Activated CD4-positive, alpha-beta T cell treated with anti-CD3 and anti-CD28 coated beads, Interleukin-2, Interleukin-4, amounts not matched to agents 100 ng/mL and 50 ng/mL, durations not matched to agents 16 hours and 8 hours (primary cell): ENCODE measurements at places on chromosomes 16 and 17.

DNA sequence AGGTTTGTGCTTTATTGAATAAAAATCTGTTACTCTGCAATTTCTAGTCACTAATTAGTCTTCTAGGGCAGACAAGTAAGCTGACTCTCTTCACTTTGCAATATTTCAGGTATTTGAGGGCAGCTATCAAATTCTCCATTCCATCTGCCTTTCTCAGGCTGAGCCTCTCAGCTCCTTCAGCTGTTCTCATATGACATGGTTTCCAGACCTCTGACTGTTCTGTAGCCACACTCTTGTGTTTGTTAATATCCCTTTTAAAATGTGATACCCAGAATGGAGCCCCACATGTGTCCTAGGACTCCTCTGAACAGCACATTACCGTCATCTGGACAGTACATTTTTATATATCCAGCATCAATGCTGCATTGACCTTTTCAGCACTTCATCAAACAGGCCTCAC, 46.1 kb upstream of the MTMR4 start:
- no peak for DNase-seq

GRCh38 chr17:6380915-6381438, 53.9 kb downstream of the AIPL1 start:
- no peak for DNase-seq

DNA sequence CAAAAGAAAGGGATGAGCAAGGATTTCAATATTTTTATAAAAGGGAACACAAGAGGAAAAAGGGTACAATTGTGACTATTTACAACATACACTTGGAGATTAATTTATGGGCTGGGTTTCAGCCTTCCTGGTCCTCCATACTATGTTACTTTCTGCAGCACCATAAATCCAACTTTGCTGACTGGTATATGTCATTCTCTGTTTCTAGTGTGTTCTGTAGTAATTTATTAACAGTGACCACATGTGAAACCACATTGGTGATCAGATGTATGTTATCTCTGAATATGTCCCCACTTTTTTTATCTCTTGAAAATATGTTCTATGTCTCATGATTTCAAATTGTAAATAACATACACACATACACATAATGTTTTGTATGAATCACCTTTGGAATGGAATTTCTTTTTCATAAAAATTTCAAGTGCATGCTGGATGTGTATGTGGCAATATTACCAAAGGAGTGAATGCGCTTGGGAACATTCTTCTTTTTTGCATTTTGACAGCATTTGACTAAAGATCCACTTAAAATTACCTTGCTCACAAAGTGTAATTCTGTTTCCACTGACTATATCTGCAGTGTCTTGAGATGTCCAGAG, 2.9 kb upstream of the LYRM9 start:
- DNase-seq = no peak

GRCh38 chr17:9875441-9875840, 29.6 kb downstream of the RCVRN start:
- DNase-seq = no peak

DNA sequence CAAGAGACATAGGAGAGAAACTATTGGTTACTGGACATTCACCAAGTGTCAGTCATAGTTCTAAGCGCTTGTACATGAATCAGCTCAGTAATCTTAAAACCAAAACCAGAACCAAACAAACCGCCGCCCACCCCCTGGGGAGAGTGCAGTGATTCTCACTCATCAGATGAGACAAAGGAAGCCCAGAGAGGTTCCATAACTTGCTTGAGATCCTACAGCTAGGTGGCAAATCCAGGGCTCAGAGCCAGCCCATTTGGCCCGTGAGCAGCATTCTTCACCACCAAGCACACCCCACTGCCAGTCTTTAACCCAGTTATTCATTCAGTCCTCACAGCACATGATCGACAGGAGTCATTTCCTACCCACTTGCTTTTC, 37.2 kb upstream of the RGS9 start:
- DNase-seq = peak; percentile 88

- no peak for DNase-seq
These were observed 341.9 kb upstream of the CDH11 start for GRCh38 chr16:65463652-65464260.

DNA sequence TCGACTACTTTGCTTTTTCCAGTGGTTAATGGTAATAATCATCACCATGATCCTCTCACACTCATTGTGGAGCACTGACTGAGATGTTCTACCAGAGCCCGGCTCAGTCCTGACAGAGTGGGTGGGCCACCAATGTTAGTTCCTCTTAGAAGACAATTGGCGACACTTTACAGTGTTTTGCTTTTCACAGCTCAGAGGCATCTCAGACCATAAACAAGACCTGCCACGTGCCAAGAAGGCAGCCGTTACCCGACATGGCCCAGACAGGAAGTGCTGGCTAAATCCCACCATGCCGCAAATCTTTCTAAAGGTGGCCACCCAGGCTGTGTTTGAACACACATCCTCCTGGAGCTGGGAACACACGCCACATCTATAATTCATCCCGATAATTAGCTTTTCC, 103.7 kb downstream of the XYLT1 start:
- DNase-seq = no peak

DNA sequence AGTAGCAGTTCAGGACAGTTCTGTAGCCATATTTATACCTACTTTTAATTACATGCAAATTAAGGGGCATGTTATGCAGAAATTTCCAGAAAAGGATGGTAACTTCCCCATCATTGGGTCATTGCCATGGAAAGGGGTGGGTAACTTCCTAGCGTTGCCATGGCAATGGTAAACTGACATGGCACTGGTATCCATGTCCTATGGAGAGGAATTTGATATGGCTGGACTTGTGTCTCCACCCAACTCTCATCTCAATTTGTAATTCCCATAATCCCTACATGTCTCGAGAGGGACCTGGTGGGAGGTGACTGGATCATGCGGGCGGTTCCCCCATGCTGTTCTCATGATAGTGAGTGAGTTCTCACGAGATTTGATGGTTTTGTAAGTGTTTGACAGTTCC, 35.6 kb upstream of the CACNG4 start:
- DNase-seq = no peak

DNA sequence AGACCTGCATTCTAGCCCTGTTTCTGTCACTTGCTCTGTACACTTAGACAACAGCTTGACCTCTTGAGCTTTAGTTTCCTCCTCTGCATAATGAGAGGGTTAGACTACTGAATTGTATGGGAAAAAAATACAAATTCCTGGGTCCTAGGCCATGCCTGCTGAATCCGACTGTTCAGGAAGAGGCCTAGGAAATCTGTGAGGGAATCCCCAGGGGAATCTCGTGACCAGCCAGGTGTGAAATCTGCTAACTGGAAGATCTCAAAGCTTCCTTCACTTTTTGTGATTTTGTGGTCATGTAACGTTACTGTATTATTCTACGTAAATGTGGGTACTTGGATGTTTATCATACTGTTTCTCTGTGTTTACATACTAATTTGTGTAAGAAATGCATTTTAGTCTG, 58.2 kb downstream of the CYLD start:
- DNase-seq = no peak

- no peak for DNase-seq
These were observed 18.4 kb downstream of the GOSR1 start for GRCh38 chr17:30495586-30495985.

DNA sequence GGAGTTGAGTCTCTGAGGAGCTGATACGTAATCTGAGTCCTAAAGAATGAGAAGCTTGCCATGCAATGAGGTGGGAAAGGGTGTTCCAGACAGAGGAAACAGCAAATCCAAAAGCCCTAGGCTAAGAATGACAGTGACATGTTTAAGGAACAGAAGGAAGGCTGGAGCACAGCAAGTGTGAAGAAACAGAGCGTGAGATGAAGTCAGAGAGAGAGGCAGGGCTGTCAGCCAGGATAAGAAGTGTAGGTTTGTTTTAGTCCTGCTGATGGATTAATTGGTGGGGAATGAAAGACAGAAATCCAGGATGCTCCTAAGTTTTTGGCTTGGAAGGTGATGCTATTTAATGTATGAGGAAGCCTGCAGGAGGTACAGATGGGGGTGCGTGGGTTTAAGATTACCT, 14.5 kb downstream of the MMP28 start:
- no peak for DNase-seq

DNA sequence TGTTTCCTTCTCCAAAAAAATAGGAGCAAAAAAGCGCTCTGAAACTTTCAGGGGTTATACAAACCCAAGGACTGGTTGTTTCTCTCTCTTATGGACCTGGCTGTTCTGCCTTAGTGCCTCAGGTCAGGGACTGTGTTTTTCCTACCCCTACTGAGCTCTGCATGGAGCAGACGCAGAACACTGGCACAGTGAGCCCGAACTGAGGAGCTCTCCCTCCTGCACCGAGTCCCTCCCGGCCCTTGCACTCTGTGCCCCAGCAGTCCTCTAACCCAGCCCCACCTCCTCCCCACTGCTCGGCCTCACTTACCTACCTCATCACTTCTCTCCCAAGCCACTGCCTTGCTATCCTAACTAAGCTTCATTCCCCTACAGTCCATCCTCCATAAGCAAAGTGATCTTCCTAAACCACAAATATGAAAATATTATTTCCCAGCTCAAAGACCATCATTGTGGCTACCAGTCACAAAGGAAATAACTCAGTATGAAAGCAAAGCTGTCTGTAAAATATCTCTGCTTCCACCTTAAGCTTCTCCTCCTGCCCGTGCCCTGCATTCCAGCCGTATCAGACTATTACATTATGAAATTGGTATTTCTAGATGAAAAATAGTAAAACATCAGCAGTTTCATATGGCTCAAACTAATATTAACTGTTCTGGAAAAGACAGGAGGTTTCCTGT, 13.6 kb downstream of the MEIOB start:
- no peak for DNase-seq

DNA sequence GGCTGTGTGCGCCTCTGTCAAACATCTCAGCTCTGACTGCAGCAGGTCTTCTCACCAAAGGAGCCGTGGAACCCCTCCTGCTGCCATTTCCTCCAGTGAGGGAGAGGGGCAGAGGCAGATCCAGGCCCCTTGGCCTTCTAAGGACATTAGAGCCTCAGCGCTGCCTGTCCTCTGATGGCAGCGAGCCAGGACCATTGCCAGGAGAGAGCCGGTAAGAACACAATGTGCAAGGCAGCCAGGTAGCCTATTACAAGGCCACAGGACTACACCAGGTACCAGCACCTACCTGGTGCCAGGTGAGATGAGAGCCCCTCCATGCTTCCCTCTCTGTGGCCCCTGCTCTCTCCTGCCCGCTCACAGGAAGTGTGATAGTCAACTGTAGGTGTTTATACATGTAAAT, 11.0 kb downstream of the LRRC75A start:
- no peak for DNase-seq

DNA sequence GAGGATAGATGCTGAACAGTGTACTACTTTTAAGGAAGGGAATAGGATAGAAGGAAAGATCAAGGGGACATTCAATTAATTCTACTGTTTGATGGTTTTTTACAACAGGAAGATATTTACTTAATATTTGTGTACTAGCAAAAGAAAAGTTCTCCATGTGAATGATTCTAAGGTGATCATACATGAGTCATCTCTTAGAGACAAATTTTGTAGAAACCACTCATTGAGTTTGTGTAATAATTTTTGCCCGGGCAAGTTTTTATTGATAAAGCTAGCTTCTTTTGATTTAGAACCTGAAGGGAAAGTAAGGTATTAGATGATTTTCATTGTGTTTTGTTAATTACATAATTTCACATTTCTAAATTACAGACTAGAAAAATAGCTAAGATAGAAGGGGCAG, 172.8 kb upstream of the PSMD7 start:
- no peak for DNase-seq

- DNase-seq = no peak
These were observed 19.1 kb upstream of the HEXD start for GRCh38 chr17:82399041-82399441.

DNA sequence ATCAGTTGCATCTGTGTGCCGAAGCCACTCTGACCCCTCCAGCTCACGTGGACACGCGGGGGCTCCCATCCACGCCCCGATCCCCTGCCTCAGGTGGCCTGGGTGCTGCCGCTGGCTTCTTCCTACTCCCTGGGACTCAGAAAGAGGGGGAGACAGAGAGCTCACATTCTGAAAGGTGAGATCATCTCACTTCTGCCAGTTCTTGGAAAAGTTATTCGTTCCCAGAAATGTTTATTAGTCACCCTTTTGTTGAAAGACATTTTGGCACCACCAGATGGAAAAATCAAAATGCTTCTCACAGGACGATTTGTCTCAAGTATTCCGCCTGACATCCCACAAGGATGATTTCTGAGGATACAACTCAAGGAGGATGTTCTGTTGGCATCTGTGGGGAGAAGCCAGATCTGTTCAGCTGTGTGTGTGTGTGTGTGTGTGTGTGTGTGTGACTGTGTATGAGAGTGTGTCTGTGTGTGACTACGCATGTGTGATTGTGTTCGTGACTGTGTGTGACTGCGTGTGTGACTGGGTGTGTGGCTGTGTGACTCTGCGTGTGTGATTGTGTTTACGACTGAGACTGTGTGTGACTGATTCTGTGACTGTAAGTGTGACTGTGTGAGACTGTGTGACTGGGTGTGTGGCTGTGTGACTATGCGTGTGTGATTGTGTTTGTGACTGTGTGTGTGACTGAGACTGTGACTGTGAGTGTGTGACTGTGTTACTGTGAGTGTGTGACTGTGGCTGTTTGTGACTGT, 207.3 kb downstream of the NTN1 start:
- peak; percentile 24 for DNase-seq

DNA sequence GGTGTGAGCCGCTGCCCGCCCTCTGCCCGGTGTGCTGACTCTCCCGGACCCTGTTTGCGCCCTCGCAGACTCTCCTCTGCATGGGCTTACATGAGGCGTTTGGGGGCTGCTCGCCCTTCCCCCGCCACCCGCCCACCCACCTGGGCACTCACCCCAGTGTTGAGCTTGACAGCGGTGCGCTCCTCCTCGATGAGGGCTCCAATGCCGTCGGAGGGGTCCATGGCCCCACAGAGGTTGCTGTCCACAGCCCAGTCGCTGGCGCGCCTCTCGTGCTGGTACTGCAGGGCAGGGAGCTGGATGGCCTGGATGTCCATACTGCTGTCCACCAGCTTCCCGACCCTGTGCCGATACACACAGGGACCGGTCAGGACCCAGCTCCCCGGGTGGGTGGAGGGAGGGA, 21.4 kb upstream of the RNPS1 start:
- no peak for DNase-seq

- no peak for DNase-seq
These were observed 239 bp upstream of the CA7 start for GRCh38 chr16:66844009-66844341.

- no peak for DNase-seq
These were observed 62.5 kb downstream of the FTO start for GRCh38 chr16:53766304-53767016.

DNA sequence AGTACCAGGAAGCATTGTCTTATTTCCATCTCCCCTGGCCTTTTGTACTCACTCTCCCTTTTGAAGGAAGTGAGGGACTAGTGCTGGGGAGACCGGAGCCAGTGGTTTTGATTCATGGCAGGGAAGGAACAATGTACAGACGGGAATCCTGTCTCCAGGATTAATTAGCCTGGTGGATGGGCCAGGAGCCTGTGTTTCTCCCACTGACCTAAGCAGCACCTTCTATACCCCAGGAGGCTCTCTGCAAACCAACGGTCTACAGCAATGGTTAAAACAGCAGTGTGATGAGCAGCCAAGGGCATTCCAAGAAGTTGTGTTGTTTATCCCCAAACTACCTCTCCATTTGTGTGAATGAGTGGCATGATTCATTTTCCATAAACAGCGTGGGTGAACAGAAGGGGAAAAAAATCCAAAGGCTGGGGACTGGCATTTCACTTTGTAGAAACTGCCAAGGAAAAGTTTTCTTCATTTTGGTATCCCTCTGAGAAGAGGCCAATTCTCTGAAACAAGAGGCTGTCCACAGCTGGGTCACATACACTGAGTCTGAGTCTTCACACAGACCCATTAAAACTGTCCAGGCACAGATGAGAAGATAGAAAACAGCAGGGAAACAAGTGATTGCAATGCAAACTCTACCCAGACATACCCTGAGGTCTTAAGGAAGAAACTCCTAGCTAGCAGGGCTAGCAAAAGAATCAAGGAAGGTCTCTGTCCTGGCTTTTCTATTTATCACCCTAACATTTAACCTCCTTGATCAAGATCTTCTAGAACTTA, 18.1 kb downstream of the ANKFN1 start:
- DNase-seq = no peak
